Hematopoietic multipotent progenitor cell treated with erythropoietin and hydrocortisone succinate and interleukin-3 and kit ligand, for 8 days (in vitro differentiated cells): ENCODE measurements at places on chromosomes 2 and 18.

DNA sequence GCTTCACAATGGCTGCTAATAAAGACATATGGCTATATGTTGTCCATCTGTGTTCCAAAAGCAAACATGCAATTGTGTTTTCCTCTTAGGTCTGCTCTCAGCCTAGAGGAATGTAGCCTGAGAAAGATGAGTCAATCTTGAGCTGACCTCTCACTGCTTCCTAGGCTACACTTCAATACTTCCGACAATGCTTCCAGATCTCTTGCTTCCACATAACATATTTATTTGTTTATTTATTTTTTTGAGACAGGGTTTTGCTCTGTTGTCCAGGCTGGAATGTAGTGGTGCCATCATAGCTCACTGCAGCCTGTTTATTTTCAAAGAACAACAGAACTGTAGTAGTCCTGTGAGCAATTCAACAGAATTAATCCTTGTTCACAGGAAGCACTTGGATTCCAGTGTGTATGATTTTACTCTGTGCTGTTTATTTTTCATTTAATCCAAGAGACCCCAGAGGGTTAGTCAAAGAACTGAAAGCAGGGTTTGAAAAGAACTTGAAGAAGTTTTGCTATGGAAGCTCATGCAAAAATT is 437.9 kb downstream of the TXNL1 start:
- DNase-seq, result no peak

DNA sequence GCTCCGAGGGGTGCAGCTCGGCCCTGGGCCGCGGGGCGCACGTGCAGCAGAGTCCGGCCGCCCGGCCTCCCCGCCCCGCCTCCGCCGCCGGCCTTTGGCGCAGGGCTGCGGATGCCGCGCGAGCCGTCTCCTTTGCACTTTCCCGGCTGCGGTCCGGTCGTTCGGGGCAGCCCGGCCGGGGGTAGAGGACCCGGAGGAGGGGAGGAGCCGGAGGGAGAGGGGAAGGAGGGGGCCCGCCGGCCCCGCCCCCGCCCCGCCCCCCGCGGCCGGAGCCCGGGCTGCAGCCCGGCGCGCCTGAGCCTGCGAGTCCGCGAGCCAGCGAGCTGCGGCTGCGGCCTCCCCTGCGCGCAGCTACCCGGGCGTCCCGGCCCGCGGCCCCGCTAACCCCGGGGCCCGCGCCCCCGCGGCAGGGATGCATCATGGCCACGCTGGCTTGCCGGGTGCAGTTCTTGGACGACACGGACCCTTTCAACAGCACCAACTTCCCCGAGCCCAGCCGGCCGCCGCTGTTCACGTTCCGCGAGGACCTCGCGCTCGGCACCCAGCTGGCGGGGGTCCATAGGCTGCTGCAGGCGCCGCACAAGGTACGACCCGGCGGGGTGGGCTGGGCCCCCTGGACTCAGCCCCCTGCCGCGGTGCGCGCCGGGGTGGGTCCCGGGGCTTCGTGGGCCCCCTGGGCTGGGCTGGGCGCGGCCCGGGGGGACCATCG is at the start of gene FHOD3:
Gene FHOD3 (plus strand): TSS at position 297 of the 709 bp plus-strand sequence. CDS start 123 bp downstream, at position 420.
- DNase-seq, result no peak

GRCh38 chr2:44441200-44441599 is 79.5 kb downstream of the CAMKMT start:
- no peak for DNase-seq

DNA sequence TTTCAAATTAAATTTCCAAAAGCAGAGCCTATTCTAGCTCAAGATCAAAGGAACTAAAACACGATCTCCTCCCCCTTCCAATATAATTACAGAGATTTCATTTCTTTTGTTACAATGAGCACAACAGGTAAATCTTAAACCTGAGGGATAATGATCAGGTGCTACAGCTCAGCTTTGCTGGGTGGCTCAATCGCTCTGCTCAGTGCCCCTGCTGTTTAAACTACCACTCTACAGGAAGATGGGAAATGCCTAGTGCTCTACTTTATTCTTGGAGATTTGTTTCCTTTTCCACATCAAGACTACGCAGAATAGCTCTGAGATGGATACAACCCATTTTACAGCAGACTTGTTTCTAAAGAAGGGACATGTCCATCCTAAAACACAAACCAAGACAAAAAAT is 162.3 kb downstream of the TCF4 start:
- DNase-seq, result no peak

GRCh38 chr2:106332054-106332453 is 136.2 kb downstream of the RGPD3 start:
- no peak for DNase-seq

- DNase-seq, result no peak
Observed at GRCh38 chr2:123061534-123061933, 963.6 kb upstream of the CNTNAP5 start.

DNA sequence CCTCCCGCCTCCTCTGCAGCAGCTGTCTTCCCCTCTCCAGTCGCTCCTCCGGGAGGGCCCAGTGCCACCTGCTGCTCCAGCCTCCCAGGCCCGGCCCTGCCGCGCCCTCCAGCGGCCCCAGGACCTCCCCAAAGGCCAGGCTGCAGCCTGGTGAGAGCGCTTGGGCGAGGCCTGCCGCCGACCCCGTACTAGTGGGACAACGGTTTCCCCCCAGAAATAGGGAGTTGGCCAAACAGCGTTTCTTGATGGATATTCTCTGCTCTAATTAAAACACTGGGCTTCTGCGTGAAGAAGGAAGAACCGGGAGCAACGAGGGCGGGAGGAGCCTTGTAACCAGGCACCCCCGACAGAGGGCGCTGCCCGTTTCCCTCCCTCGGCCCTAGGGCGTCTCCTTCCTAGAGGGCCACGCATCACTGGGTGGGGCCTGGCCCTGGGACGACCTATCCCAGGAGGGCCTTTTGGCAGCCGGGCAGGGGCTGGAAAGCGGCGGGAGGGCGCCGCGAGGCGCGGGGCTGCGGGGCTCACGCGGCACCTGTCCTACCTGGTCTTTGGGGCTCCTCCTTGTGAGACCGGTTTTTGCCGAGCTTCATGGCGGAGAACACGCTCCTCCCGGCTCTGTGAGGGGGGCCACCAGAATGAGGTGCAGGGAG is 25.4 kb upstream of the OTOF start:
- peak; percentile 82 for DNase-seq
